ENCODE measurements at places on chromosomes 1 and 21.

GRCh38 chr21:44980562-44981489 is 41.0 kb downstream of the SLX9 start:
- no peak for DNase-seq

- peak; percentile 53 for DNase-seq
Observed at GRCh38 chr1:206117151-206117948, at the start of gene AVPR1B. Gene AVPR1B, minus strand, starts transcription at chr1:206117388. Its CDS starts 498 bp downstream, at chr1:206116890.

GRCh38 chr1:43329995-43330751 is 7.4 kb upstream of the MPL start:
- peak; percentile 94 for DNase-seq

DNA sequence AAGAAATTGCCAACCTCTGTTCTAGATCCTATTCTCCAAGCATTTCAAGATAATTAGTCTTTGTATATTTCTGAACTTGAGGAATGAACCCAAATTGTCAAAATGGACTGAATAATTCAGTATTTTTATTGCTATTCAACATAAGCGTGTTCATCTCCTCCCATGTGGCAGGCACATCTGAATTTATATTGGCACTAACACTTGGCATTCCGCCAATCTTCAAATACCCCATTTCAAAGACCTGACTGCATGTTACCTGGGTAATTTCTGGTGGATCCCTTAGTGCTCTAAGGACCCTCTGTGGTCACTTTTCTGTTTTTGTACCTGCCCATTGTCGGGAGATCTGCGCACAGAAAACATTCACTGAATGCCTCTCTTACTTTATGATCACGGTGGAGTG is 66.6 kb downstream of the BACE2 start:
- DNase-seq: no peak

DNA sequence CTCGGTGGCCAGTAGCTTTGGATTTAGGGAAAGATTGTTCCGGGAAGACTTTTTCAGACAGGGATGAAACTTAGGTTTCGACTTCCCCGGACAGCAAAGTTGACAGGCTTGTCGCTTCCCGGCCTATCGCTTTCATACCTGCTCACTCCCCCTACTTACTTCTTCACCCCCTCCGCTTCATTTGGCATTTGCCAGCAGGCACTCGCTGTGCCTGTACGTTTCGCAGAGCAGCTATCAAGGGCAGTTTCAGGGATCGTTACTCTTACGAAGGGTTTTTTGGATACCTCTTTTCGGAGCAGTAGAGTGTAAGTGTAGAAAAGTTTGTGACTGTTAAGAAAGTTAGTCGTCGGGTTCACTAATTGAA is 393 bp downstream of the BLZF1 start:
- DNase-seq: no peak

DNA sequence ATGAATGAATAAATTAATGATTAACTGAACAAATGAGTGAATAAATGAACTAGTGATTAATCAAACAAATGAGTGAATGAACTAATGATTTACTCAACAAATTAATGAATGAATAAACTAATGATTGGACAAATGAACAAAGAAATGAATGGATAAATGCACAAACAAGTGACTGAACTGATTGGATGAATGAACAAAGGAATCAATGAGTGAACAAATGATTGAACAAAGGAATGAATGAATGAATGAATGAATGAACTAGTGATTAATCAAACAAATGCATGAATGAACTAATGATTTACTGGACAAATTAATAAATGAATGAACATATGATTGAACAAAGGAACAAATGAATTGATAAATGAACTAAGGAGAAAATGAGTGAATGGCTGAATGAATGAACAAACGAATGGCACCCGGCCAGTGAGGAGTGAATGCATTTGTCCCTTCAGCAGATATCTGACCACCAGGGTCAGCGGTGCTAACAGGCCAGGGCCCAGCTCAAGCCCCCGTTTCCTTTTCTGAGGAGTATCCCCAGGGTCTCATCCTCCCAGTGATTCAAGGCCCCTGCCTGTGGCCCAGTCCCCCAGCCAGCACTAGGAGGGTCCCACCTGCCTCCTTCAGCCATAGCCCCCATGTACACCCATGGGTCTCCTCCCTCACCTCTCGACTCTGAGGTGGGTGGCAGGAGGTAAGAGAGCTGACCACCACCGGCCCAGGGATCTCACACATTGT is 49.9 kb downstream of the WNT9A start:
- DNase-seq: no peak

- no peak for DNase-seq
Observed at GRCh38 chr1:82515650-82516049, 714.9 kb downstream of the ADGRL2 start.

- no peak for DNase-seq
Observed at GRCh38 chr1:163874070-163874469, 552.3 kb downstream of the NUF2 start.

All from hepatic stellate cell (primary cell).